ENCODE measurements at places on chromosomes 2 and 18. TPM values are rescaled to one million over a fixed set of nuclear protein-coding genes. Genes with fewer than 3 reads are reported as not detected.
A peak's percentile ranks its signal among the peaks of the same experiment; 100 is the strongest.

DNA sequence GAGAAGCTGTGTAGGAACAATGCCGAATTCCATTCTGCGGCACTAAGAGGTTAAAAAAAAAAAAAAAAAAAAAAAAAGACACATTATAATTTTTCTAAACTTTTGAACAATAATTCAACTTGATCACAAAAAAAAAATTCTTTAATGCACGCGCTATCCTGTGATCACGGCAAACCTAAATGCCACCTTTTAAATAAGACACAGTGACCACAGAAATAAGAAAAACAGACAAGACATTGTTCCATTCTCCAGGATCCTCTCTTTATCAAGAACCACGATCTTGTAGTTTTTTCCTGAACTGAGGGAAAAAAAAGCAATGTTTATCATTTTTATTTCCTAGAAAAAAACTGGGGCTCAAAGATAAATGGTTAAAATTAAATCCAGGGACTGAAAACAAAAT is 9.4 kb downstream of the SUCLG1 start:
- H3K27me3 ChIP-seq: no peaks in the 10 kb centered on the region
- H3K27ac ChIP-seq: no peak overlapping the region
- H3K4me1 ChIP-seq: peaks cover 30% of the 10 kb centered on the region
- no peak for DNase-seq
- no peak overlapping the region for H3K4me3 ChIP-seq
- H3K36me3 ChIP-seq: peaks cover 23% of the 10 kb centered on the region

- DNase-seq: peak; percentile 59
- H3K27me3 ChIP-seq: no peaks in the 10 kb centered on the region
- H3K4me1 ChIP-seq: no peaks in the 10 kb centered on the region
- H3K4me3 ChIP-seq: no peak overlapping the region
Observed at GRCh38 chr2:156110890-156111289, 221.6 kb downstream of the NR4A2 start.

- H3K36me3 ChIP-seq: no peaks in the 10 kb centered on the region
- H3K27ac ChIP-seq: no peak overlapping the region
- no peak for DNase-seq
- no peaks in the 10 kb centered on the region for H3K4me1 ChIP-seq
- no peak overlapping the region for H3K4me3 ChIP-seq
- no peaks in the 10 kb centered on the region for H3K27me3 ChIP-seq
Observed at GRCh38 chr18:53441761-53442414, 782.6 kb downstream of the MBD2 start.

Gene IL1RL1
- total RNA-seq: 0.84 TPM

Gene SETBP1
- 22.6 TPM for total RNA-seq

Gene RSAD2
- total RNA-seq: 2.4 TPM
